ENCODE measurements at places on chromosomes 1 and 21.

GRCh38 chr1:10068605-10069294 lies 36.0 kb downstream of the UBE4B start:
- no peak for DNase-seq

GRCh38 chr21:32728848-32729247 lies 1.0 kb upstream of the SYNJ1 start:
- DNase-seq: no peak

GRCh38 chr1:183869664-183870063 lies 64.7 kb downstream of the RGL1 start:
- DNase-seq: no peak

- DNase-seq: no peak
These were observed 4.5 kb downstream of the PPP1R8 start for GRCh38 chr1:27835046-27835445.

Measured in activated naive CD4-positive, alpha-beta T cell treated with anti-CD3 and anti-CD28 coated beads for 36 hours (primary cell).